ENCODE measurements at places on chromosomes 2 and 18.

DNA sequence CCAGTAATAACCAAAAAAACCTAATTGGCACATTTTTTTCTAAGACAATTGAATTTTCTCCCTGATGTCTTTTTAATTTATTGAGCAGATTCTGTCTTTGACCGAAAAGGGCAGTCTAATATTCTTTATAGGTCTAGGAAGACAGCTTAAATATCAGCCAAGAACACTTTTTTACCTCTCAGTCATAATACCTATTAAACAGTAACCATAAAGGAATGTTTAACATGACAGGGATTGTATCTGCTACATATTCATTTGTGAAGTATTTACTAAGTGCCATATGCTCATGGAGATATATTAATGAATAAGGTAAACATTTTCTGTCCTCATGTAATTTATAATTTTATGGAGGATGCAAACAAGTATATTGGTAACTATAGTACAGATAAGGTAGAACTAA is 3.1 kb upstream of the HTR2B start:
- DNase-seq = no peak

GRCh38 chr2:120745420-120746111 is 9.9 kb downstream of the GLI2 start:
- DNase-seq = no peak

- no peak for DNase-seq
Measured at GRCh38 chr2:232511336-232511890, 8.8 kb upstream of the PRSS56 start.

DNA sequence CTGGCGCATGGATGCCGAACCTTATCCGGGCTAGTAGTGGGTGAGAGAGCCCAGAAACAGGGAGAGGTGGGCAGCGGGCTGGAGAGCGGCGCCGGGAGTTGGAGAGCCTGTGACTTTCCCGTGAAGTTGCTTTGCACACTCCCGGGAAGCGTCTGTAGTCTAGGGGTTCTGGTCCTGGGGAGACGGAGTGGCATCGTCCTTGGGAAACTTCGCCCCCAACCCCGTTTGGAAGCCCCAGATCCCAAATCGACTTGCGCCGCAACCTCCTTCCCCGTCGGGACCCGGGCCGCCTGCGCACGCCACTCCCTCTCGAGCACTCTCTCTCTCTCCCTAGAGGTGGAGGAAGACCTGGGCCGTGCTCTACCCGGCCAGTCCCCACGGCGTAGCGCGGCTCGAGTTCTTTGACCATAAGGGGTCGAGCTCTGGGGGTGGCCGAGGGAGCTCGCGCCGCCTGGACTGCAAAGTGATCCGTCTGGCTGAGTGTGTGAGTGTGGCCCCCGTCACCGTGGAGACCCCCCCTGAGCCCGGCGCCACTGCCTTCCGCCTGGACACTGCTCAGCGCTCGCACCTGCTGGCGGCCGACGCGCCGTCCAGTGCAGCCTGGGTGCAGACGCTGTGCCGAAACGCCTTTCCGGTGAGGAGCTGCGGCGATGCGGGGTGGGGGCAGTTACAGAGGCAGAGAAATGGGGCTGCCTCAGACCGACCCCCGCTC is 456 bp downstream of the DOK1 start:
- DNase-seq = peak; percentile 68

DNA sequence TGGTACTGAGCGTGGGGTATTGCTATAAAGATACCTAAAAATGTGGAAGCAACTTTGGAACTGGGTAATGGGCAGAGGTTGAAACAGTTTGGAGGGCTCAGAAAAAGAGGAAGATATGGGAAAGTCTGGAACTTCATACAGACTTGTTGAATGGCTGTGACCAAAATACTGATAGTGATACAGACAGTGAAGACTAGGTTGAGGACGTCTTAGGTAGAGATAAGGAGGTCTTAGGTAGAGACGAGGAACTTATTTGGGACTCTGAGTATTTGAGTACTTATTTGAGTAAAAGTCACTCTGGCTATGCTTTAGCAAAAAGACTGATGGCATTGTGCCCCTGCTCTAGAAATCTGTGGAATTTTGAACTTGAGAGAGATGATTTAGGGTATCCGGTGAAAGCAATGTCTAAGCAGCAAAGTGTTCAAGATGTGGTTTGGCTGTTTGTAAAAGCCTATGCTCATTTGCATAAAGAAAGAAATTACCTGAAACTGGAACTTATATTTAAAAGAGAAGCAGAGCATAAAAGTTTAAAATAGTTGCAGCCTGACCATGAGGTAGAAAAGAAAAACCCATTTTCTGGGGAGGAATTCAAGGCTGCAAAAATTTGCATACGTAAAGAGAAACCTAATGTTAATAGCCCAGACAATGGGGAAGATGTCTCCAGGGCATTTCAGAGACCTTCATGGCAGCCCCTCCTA is 219.6 kb downstream of the PDE1A start:
- peak; percentile 18 for DNase-seq

- DNase-seq = peak; percentile 63
Measured at GRCh38 chr2:158745067-158745865, 49.9 kb upstream of the DAPL1 start.

DNA sequence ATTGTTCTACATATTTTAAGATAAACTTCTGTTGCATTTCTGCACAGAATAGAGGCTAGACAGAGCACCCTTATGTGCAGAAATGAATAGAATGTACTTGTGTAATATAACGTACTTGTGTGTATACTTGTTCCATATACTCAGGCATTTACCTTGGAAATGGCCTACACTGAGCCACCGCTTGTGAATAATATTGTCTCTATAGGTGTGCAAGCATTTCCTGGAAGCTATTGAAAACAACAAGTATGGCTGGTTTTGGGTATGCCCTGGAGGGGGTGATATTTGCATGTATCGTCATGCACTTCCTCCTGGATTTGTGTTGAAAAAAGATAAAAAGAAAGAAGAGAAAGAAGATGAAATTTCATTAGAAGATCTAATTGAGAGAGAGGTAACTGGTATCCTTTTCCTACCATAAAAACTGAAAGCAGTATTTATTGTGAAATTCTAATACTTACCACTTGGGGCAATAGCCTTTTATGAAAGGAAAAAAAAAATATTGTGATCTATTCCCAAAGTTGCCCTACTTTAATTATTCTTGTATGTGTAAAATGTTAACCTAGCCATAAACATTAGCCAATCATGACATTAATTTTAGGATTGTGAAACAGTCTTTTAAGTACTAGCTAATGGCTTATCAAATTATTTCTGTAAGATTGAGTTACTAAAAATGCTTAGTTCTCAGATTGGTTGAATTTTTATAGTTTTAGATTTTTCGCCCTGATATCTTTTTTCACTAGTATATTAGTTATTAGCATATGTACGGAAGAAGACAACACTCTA is 18.0 kb downstream of the ZC3H15 start:
- DNase-seq = peak; percentile 18

DNA sequence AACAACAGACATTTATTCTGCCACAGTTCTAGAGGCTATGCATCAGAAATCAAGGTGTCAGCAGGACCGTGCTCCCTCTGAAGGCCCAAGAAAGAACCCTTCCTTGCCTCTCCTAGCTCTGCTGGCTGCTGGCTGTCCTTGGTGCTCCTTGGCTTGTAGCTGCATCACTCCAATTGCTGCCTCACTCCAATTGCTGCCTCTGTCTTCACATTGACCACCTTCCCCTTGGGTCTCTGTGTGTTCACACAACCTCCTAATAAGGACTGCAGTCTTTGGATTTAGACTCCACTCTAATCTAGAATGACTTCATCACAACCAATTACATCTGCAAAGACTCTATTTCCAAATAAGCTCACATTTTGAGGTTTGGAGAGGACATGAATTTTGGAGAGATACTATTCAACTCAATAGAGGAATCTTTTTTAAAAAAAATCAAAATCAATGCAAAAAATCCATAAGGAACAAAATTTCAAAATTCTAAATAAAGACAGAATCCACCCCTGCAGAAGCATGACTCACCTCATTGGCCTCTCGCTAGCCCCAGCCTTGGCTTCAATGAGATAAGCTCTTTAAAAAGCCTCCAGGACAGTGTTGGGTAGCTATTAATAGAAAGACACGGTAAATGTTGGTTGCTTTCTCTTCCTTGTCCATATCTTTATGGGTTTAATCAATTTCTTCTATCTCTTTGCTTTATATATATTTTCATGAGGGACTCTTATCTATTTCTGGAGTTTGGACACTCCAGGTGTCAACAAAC is 267.6 kb upstream of the MGAT5 start:
- DNase-seq = no peak

GRCh38 chr18:45165176-45165713 is 450.0 kb upstream of the SLC14A2 start:
- DNase-seq = peak; percentile 12

GRCh38 chr2:46520130-46520711 is 40.9 kb downstream of the TMEM247 start:
- DNase-seq = no peak

DNA sequence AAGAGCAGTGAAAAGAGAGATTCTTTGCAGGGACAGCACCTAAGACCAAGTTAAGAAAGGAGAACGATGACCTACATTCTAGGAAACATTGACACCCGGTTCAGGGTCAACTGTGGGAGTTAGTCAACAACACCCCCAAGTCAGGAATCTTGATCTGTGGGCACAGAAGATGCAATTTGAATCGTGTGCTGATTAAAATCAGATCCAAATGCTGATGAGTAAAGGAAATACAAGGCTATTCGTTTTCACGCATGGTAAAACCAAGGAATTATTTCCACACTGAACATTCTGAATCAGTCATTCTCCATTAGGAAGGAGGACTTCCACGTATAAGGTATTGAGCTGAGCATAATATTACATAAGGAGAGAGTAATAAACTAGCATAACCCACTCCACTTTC is 124.2 kb downstream of the COPS8 start:
- no peak for DNase-seq

DNA sequence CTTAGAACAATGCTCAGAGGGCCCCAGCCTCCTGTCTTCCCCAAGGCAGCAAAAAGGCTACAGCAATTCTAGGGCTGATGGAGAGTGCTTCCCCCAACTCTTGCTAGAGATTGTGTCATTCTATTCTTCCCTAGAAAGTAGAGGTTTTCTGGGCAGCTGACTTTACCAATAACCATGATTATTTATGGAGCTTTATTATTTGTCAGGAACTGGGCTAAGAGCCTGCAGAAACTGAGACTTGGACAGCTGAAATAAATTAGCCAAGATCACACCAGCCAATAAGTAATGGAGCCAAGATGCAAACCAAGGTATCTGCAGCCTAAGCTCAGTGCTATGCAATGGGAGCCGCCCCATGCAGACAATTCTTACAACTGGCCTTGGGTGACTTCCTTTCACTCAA is 84.8 kb downstream of the CCBE1 start:
- no peak for DNase-seq

DNA sequence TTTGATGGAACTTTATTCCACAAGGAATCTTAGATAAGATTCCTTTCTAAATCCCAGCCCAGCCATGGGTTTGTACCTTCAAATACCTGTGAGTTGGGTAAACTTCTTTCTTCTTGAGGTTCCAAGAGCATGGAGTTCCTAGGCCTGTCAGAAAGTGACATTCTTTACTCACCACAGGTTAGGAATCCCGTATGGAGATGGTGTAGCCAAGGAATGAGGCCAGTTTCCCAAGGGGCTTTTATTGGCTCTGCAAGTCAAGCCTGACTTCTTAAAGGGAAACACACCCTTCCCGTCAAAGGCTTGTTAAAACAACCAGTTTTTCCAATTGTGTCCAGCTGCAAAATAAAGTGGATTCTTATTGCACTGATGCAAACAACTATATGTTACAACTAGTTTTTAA is 45.8 kb downstream of the STK17B start:
- DNase-seq = no peak

DNA sequence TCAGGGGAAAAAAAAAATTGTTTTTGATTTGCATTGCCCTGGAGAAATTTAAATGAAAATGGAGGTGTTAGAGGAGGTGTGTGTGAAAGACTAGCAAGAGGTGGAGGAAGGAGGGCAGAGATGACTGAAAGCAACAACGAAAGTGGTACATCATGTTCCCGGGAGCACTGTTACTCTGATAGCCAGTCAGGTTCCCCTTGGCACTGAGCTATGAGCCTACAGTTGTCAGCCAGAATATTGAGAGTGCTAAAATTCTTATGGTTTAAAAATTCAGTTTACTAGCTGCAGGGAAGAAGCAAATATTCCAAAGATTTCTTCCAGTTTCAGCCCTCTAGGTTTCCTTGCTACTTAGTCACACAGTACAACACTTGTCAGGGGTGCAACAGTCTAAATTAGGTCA is 366.7 kb upstream of the DLGAP1 start:
- no peak for DNase-seq

GRCh38 chr2:196291873-196292800 is 120.8 kb upstream of the STK17B start:
- peak; percentile 58 for DNase-seq

- DNase-seq = no peak
Measured at GRCh38 chr18:62710417-62710816, 4.9 kb upstream of the PHLPP1 start.

GRCh38 chr18:56645415-56646016 is 5.6 kb upstream of the WDR7 start:
- DNase-seq = peak; percentile 36

GRCh38 chr18:46097801-46098615 is at the start of gene ATP5F1A:
Gene ATP5F1A (minus strand): TSS chr18:46098296. CDS start chr18:46098231, 65 bp downstream.
- DNase-seq = peak; percentile 92

- DNase-seq = peak; percentile 85
Measured at GRCh38 chr2:64213532-64214275, 69.5 kb upstream of the PELI1 start.

DNA sequence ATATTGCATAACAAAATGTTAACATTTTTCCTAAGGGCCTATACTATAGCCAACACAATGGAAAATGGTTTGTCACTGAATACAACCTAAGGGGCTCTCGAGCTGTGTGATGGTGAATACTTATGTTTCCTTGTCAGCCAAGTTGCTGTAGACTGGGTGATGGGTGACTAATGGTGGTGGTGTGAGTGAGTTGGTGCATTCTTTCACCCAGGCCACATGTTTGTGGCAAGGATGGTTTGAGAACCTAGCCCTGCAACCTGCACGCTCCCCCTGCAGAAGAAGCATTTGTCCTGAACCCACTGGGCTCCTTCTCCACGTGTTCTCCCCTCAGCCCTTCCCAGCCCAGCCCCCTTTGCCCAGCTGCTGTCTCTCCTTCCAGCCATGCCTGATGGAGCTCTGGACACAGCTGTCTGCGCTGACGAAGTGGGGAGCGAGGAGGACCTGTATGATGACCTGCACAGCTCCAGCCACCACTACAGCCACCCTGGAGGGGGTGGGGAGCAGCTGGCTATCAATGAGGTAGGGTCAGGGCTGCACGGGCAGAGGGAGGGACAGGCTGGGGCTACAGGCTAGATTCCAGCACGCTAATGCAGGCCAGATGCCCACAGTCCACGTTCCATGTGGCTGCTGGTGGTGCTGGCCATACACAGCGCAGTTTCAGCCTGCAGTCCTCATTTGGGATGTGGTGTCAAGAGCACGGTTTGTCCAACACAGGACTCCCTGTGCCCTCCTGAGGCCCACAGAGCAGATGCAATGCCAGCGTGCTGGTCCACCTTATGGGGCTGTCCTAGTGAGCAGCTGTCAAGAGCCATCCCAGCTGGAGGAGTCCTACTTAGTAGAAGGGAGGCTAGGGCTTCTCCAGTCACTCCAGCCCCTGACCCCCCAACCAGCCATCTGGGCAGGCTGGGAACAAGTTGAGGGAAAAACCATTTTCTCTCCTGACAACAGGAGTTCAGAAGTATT is 65.4 kb downstream of the FAM168B start:
- no peak for DNase-seq

Measured in GM12865 (cell line).